Right kidney (tissue), 9 donors: ENCODE measurements at places on chromosomes 4 and X.

GRCh38 chr4:165472943-165473676 lies 94.3 kb downstream of the CPE start:
- DNase-seq: no peak

DNA sequence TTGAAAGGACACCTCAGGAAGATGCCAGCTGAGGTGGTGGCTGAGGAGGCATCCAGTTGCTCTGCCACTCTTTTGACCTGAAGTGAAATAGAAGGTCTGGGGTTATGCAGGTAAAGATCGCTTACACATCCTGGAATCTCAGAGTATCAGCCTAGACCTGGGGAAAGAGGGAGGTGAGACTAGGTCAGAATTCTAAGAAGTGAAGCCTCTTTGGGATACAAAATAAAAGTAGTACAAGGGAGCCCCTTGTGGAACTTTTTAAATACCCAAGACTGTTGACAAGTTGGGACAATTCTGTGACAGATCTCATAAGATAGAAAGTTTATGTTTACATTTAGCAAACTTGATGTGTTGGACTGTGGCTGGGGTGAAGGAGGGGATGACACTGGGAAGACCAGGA lies 263.1 kb downstream of the SPRY1 start:
- DNase-seq: no peak

DNA sequence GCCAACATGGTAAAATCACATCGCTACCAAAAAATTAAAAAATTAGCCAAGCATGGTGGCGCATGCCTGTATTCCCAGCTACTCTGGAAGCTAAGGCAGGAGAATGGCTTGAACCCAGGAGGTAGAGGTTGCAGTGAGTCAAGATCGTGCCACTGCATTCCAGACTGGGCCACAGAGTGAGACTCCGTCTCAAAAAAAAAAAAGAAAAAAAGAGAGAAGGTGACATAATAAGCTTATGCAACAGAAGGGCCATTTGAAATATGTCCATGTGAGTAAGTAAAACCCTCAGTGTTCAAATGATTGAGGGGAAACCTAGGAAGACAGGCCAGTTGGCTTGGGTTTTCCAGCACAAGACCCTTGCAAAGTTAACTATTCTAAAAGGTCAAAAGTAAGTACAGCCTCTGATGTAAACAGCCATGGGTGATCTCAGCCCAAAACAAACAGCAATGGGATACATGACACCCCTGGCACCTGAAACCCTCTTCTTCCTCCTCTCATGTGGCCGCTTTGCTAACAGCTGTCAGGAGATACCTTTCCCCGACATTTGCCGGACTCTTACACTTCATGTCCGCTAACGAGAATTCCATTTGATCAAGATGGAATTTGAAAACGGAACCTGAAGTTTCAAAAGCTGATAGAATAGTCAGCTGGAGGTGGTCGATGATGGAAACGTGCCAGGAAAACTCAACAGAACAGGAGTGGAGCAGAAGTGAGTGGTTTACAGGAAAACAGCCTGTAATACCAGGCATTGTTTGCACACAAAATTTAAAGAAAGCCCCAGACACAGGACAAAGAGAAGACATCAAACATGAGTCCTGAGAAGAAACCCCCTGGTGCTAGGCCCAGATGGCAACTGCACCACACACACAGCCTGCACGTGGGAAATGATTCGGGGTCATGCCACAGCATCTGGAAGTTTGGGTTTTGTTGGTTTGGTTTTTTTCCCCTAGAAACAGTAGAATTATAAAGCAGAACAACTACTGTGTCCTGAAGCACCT lies 93.0 kb upstream of the STS start:
- no peak for DNase-seq

DNA sequence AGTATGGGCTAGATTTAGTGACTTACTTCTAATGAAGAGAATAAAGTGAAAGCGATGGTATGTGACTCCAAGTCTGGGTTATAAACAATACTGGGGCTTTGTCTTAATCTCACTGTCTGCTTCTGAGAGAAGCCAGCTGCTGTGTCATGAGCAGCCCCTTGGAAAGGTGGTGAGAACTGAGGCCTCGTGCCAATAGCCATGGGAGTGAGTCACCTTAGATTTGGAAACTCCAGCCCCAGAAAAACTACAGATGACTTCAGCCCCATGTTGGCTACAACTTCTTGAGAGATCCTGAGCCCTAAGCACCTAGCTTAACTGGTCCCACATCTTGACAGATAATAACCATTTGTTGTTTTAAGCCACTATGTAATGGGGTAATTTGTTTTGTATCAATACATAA lies 77.6 kb downstream of the CWH43 start:
- DNase-seq: no peak

- DNase-seq: no peak
Measured at GRCh38 chr4:26106776-26107175, 192.8 kb downstream of the SMIM20 start.

GRCh38 chrX:125742811-125743210 lies 423.1 kb downstream of the TEX13C start:
- no peak for DNase-seq

DNA sequence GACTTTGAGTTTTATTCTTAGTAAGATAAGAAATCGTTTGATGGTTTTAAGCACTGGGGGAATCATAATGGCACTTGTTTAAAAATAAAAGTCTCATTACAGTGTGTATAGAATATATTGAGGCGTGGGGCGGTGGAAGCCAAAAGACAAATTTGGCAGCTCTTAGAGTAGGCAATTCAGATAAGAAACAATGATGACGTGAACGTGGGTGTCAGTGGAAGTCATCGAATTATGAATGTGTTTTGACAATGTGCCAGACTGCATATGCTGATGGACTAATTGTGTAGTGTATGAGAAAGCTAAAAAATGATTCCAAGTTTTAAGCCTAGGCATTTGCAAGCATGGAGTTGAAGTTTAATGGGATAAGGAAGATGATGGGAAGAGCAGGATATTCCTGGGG lies 35.8 kb downstream of the SPANXD start:
- DNase-seq: no peak

DNA sequence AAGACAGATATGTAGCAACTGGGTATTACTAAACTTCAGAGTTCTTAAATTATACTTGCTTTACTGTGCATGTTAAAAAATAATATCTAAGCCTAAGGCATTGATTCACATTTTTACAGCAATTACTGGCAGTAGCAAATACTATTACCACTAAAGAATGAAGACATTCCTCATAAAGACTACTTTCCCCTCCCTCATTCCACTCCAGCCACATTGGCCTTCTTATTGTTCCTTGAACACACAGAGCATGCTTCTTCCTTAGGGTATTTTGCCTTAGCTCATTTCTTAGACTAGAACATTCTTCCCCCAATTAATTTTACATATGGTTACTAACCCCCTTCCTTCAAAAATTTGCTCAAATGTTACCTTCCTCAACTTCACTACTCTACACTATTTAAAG lies 717.0 kb downstream of the CCSER1 start:
- DNase-seq: no peak

GRCh38 chr4:98555798-98556445 lies 102.5 kb downstream of the TSPAN5 start:
- DNase-seq: no peak

GRCh38 chrX:123960956-123961267 lies 594 bp upstream of the STAG2 start:
- peak; percentile 54 for DNase-seq

DNA sequence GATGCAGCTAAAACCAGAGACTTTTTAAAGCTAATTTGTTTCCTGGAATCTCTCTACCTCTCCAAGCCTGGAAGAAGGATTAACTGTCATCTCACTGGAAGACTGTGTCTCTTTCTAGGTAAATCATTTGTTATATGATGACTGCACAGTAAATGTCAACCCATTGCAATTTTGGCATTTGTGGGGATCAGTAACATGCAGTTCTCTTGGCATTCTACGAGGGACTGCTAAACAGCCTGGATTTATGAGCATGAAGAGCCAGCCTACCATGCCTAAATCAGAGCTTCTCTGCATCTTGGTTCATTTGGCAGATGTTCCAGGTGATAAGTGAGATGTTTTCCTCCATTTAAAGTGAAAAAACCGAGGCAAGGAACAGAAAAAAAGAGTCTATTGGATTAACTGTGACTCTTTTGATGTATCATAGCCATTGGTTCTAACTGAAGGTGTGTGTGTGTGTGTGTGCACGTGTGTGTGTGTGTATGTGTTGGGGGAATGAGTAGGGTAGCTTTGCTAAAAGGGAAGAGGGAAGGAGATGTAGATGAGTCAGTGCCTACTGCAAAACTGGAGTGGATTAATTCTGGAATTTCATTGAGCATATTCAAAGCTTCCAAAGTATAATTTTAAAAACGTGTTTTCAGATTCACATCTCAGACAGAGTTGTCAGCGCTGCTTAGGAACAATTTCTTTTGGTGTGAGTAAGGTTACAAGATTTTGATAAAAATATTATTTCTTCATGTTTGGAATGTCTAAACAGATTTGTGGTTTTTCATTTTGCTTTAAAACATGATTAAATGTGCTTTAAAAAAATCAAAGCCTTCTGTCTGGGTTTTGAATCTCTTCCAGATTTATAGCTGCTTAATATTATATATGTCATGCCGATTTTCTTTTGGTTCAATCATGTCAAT lies 123.2 kb upstream of the LNX1 start:
- no peak for DNase-seq

DNA sequence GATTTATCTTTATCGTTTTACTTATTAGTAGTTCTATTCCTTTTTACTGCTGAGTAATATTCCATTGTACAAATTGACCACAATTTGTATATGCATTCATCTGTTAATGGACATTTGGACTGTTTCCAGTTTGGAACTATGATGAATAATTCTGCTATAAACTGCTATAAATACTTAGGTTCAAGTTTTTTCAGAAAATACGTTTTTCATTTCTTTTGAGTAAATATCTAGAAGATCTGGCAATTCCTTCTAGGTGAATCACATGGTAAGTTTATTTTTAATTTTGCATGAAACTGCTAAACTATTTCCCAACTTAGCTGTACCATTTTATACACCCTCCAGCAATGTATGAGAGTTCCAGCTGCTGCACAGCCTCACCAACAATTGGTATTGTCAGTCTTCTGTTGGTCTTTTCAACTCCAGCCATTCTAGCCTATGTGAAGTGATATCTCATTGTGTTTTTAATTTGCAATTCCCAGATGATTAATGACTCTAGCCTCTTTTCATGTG lies 22.2 kb downstream of the LIN54 start:
- no peak for DNase-seq
